Activated CD8-positive, alpha-beta T cell treated with anti-CD3 and anti-CD28 coated beads for 36 hours (primary cell): ENCODE measurements at places on chromosomes 7 and 10. TPM values are rescaled to one million over a fixed set of nuclear protein-coding genes. Genes with fewer than 3 reads are reported as not detected.

DNA sequence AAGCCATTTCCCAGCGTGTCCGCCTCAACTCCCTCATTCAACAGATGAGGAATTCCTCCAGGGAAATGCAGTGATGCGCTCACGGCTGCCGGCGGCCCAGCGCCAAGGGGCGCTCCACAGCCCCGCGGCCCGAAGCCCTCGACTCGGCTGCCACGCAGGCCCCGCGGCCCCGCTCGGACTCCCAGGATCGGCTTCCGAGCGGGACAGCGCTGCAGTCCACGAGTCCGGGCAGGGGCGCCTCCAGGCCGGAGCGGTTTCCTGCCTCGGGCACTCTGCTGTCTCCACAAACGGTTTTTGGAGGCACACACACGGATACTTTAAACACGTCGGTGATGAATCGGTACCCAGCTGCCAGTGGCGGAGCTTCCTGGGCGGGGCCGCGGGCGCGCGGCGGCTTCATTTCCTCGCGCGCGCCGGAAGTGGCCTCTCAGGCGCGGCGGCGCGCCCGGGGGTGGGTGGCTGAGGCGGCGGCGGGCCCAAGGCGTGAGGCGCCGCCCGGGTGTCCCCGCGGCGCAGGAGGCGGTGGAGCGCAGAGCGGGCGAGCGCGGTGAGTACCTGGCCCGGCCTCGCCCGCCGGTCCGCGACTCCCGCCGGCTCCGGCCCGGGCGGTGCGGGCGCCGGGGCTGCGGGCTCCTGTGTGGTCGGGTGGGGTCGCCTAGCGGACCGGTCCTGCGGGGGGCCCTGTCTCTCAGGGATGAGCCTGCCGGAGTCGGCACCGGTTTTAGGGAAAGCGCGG lies at the start of gene CSGALNACT2:
TSS of gene CSGALNACT2 (plus strand) at position 425 of the 736 bp plus-strand sequence. CDS start 16,705 bp downstream, outside the sequence.
- DNase-seq: peak; percentile 92

GRCh38 chr7:157219154-157219553 lies 80.4 kb downstream of the UBE3C start:
- DNase-seq: no peak

- no peak for DNase-seq
Observed at GRCh38 chr10:71483885-71484751, 87.4 kb downstream of the CDH23 start.

DNA sequence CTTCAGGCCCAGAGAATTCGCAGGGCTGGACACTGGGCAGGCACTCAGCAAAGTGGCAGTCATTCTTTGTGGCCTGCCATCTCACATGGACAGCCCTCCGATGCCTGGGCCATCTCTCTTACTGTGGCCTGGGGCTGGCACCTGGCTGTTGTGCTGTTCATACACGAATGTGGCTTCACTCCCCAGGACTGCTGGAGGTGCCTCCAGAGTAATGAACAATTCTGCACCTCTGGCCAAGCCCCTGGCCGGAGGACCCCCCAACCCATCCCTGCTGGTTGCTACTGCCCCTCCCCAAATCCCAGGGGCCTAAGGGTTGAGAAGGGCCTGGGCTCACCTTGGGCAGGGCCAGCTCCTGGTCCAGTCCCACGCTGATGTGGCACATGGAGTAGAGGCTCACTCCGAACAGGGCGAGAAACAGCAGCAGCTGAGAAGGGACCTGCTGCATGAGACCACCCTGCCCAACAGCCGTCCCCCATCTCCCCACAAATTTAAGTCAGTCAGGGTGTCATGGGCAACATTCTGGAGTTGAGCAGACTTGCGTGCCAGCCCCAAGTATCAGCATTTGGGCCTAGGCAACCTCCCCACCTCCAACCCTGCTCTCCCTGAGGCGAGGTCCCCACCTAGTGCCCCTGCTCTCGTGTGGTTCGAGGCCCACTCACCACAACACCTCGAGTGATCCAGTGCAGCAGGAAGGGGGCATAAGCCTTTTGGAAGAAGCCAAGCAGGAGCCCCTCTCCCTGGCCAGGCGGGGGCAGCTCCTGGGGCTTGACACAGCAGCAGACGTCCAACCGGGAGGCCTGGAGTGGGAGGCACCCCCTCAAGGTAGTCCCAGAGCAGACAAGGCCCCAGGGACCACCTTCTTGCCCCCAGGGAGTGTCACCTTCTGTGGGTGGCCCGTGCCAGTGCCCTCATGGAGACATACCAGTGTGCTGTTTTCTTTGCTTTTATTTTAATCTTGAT lies 9.4 kb downstream of the NPC1L1 start:
- no peak for DNase-seq

GRCh38 chr10:75606203-75606779 lies 174.9 kb downstream of the LRMDA start:
- DNase-seq: no peak

Gene GIMAP2
- total RNA-seq: 42.7 TPM

- DNase-seq: no peak
Observed at GRCh38 chr10:91885362-91886079, 23.8 kb downstream of the FGFBP3 start.

Gene GPRIN2
- not detected for total RNA-seq

DNA sequence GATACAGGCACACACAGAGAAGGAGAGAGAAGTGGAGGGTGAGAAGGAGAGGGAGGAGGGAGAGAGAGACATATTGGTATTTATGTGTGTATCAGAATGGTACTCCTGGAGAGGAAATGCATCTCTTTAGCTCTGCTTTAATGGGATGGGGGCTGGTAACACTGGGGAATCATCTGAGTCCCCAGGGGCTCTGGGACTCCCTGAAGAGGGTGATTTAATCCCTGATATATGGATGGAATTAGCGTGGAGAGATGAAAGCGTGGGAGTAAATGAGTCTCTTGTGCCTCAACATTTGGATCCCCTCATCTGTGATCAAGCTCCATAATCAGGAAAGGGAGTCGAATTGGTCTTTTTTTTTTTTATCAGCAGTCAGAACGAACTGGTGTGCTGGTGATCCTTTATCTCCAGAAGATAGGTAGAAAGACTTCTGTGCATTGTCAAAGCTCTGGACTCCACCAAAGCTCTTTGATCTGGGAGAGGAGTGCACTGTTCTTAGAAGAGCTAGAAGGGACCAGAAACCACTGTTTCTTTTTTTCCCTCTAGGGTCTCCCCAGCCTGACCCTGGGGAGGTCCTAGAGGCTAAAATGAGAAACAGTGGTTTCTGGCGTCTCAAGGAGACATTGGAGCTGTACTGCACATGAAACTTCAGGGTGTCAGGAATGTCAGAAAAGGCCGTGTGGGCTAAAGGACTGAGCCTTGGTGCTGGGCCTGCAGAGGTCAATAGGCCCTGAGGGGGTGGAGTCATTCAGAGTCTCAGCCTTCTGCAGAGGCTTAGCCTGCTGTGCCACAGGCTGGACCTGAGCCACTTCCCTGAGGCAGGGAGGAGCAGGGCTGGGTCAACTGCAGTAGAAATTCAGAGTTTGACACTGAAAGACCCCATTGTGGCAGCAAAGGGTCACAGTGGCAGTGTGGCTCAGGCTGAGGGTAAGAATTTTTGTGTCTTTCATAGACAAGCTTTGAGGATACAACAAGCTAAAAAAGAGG lies 234.4 kb upstream of the SLC26A5 start:
- DNase-seq: no peak

Gene FAM131B
- 2.7 TPM for total RNA-seq

- DNase-seq: no peak
Observed at GRCh38 chr7:149217570-149217969, 21.9 kb upstream of the ZNF212 start.

GRCh38 chr7:71350680-71351079 lies 218.7 kb downstream of the GALNT17 start:
- no peak for DNase-seq

Gene BLNK
- total RNA-seq: not detected

- no peak for DNase-seq
Observed at GRCh38 chr10:133134411-133135115, 25.5 kb upstream of the KNDC1 start.

DNA sequence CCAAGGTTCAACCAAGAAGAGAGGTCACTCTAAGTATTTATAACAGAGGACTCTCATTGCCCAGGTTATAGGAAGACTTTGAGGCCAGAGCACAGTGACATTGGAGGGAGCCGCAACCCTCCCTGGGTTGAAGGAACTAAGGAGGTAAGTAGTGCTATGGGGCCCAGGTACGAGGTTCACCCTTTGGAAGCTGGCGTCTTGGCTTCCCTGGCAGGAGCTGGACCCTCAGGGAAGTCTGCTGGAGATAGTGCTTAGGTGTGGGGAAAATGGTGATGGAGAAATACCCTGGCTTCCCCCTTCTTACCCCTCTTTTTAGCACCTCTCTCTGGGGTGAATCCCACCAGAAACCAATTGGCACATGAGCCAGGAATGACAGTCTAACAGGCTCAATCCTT lies 317.9 kb upstream of the ZNF32 start:
- no peak for DNase-seq

Gene ANKRD30A
- not detected for total RNA-seq
